ENCODE measurements at places on chromosomes 4 and X.

GRCh38 chrX:4547213-4547836 lies 833.9 kb upstream of the PRKX start:
- peak; percentile 22 for DNase-seq

GRCh38 chr4:67701517-67701850 lies 529 bp upstream of the UBA6 start:
- no peak for DNase-seq

GRCh38 chrX:50003467-50003866 lies 81.1 kb downstream of the CLCN5 start:
- DNase-seq: no peak

DNA sequence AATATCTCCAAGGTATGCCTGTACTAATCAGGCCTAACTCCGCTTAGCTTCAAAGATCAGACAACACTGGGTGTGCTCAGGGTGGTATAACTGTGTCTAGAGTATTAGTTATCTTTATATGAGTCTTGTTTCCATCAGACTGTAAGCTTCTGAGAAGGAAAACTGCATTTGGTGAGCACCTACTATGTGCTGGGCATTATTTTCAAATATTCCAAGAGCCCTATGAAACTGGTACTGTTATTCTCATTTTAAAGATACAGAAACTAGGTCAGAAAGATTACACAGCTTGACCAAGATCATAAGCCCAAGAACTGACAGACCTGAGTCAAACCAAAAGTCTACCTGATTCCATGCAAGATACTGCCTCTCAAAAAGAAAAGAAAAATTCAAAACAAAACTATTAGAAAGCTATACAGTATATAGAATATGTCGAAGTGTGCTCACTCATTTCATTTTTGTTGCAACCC lies 44.4 kb downstream of the LRBA start:
- no peak for DNase-seq

DNA sequence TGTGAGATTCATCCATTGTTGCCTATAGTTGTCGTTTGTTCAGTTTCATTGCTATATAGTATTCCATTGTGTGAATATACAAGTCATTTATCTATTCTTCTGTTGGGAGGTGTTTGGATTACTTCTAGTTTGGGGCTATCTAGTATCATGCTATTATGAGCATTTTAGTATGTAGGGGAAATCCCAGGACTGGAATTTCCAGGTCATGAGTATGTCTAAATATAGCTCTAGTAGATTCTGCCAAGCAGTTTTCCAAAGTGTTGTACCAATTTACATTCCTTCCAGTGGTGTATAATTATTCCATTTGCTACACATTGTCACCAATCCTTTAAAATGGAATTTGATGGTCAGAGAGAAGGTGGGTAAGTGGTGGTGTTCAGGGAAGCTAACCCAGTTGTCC lies 30.1 kb downstream of the EGFL6 start:
- no peak for DNase-seq

DNA sequence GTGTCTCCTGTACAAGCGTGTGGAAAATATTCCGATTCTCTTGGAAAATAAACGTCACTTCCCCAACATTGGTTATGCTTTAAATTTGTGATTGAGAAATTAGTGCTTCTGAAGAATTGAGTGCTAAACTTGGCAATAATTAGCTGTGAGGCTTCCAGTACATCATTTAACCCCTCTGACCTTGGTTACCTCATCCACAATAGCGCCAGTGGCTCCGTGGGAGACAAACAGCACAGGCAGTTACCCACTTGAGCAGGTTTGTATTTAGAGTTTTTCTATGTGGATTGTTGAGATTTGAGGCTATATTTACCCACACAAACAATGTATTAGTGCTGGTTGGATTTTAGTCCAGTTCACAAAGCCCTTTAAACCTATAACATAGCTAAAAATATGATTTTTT lies 476.5 kb downstream of the NKX6-1 start:
- no peak for DNase-seq

DNA sequence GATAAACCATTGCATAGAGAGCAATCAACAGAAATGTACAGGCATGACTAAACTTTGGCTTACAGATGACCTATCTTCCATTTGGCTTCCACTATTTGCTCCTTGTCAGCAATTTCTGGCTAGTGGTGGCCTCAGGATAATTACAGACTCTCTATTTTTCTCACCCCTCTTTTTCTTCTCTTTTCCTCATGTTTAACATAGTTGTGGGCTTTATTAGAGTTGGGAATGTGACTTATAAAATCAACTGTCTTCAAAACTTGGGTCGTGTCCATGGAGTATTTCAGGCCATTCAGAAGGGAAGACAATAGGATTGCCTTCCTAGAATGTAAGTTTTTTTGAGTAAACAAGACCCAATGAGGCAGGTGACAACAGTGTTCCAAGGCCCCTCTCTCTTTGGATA lies 236.2 kb downstream of the FRAS1 start:
- no peak for DNase-seq

GRCh38 chrX:7730071-7730470 lies 112.9 kb upstream of the VCX start:
- DNase-seq: no peak

DNA sequence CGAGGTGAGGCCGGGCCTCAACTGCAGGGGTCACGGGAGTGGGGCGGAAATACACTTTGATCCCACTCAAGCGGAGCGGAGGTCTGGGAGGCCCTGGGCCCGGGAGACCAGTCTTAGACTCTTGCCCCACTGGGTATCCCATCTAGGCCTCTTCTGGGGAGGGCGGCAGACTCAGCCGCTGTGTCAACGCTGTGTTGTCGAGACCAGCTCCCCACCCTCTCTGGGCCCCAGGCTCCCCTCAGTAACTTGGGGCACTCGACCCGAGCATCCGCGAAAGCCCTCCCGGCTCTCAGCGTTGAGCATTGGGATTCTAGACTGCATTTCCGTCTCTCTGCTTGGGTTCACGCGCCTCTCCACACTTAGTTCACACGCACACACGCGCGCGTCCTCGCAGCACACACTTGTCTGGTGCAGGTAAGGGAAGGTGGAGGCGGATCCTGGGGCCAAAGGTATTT lies 1.7 kb downstream of the NKX3-2 start:
- DNase-seq: no peak

- no peak for DNase-seq
Measured at GRCh38 chr4:112185334-112185733, 40.1 kb downstream of the FAM241A start.

DNA sequence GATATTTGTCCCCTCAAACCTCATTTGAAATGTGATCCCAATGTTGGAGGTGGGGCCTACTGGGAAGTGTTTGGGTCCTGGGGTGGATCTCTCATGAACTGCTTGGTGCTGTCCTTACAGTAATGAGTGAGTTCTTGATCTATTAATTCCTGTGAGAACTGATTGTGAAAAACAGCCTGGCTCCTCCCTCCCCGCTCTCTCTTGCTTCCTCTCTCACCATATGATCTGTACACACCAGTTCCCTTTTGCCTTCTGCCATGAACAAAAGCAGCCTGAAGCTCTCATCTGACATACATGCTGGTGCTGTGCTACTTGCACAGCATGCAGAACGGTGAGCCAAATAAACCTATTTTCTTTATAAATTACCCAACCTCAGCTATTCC lies 11.2 kb upstream of the YIPF7 start:
- no peak for DNase-seq

GRCh38 chrX:44267116-44267515 lies 76.4 kb downstream of the EFHC2 start:
- DNase-seq: no peak

DNA sequence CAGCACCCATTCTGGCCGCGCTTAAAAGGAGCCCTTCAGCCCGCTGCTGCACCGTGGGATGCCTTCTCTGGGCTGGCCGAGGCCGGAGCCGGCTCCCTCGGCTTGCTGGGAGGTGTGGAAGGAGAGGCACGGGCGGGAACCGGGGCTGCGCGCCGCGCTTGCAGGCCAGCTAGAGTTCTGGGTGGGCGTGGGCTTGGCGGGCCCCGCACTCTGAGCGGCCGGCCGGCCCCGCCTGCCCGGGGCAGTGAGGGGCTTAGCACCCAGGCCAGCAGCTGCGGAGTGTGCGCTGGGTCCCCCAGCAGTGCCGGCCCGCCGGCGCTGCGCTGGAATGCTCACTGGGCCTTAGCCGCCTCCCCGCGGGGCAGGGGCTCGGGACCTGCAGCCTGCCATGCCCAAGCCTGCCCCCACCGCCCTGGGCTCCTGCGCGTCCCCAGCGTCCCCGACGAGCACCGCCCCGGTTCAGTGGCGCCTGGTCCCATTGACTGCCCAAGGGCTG lies 111.3 kb downstream of the PCDH18 start:
- no peak for DNase-seq

DNA sequence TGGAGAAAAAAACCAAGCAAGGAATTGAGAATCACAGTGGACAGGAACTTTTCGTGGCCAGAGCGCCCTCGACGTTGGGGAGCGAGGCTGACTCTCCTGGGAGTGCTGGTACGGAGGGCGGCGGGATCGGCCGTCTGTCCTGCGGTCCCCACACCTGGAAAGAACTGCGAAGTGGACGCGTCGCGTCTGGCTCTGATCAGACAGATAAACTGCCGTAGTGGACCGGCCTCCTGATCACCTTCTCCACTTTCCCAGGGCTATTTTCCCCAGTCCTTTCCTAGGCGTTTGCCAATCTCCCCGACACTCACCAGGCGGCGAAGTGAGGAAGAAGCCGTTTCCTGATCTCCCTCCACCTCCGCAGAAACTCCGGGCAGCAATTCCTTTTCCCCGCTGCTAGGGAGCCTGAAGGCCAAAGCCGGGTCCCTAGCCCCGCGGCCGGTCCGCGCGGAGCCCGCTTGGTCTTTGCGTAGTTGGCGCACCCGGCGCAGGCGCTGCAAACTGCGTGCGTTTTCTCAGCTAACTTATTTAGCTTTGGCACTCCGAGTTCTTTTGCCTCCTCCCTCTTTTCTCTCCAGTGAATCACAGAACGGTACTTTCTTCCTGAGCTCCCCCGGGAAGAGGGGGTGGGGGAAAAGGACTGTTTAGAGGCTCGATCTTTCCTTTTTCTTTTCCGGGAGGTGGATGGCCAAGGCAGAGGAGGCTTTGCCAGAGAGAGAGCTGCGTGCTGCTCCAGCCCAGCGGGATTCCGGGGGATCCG lies at the start of gene ARSJ:
ARSJ (minus strand) TSS at position 500 of the 757 bp plus-strand sequence. CDS start 813 bp downstream, outside the sequence.
- DNase-seq: peak; percentile 39

DNA sequence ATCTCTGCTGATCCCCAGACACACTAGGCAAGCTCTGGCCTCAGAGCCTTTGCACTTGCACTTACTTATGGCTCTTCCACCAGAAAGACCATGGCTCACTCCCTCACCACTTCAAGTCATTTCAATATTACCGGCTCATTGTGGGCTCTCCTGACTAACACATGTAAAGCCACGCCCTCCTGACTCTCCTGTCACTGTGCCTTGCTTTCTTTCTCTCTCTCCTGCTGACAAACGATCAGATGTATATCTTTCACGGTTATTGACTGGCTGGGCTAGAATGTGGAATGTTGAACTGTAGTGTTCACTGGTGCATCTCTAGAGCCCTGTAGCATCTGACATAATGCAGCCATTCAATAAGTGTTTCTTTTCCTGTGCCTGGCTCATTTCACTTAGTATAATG lies 425.1 kb downstream of the RAB28 start:
- DNase-seq: no peak

DNA sequence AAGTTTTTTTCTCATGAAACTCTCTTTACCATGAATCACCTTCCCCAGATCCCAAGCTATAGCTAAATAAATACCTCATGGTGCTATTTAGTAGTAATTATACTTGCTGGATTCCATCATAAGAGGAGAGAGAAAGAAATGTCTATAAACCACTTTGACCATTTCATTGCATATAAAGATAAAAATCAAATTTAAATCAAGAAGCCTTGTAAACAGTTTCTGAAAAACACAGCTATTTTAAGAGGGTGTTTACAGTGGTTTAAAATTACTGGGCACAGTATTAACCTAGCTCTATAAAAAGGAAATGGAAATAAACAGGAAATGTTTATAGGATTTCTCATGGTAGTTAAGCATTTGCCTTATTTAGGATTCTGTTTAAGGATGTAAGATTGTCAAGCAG lies 637.9 kb downstream of the ADGRL3 start:
- no peak for DNase-seq

- no peak for DNase-seq
Measured at GRCh38 chrX:18883234-18883960, 100.5 kb downstream of the PHKA2 start.

DNA sequence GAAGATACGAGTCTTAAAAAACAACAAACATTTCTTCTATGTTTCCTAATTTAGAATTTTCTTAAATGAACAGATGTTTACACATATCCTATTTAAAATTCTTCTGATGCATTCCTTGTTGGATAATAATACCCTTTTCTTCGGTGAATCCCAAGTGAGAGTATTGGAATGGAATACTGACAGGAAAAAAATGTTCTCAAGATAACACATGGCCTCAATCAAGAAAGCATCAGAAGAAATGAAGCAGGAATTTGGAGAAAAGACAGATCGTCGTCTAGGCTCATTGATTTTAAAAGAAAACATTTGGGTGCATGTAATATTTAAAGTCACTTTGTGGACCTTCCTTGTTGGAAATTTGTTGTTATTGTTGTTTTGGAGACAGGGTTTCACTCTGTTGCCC lies 196.9 kb upstream of the ANK2 start:
- DNase-seq: no peak

- DNase-seq: no peak
Measured at GRCh38 chrX:30230395-30230794, at the start of gene MAGEB3. TSS of gene MAGEB3 (plus strand) at chrX:30230657. CDS start at chrX:30235925, 5,268 bp downstream.

DNA sequence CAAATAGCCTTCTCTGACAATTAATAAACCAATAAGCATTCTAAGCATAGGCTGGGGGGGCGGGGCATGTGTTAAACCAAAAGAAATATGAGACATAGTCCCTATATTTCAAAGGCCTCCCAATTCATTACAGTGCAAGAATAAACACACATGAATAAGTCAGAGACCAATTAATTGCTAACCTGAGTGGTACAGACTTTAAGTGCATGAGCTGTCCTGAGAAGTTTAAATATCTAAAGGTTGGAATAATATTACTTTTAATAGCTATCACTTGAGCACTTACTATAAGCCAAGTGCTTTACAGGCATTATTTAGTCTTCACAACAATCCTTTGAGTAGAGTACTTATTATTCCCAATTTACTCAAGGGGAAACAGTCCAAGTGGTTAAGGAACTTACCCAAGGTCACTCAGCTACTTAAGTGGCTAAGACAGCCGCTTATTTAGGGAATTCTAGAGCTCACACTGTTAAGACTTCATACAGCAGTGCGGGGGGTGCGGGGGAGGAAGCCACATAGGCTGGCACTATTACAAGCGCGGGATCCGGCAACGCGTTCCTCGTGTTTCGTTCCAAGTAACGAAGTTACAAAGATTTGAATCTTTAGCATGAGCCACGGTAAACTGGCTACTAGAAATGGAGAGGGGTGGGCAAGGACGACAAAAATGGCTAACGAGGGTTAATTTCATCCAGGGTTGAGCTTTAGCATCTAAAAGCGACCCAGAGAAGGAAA lies 1.4 kb downstream of the THOC2 start:
- peak; percentile 30 for DNase-seq

GRCh38 chr4:14868426-14869395 lies 133.6 kb upstream of the CPEB2 start:
- no peak for DNase-seq

All from activated CD4-positive, alpha-beta T cell treated with anti-CD3 and anti-CD28 coated beads, Interleukin-2, amount 50 U/mL, for 48 hours (primary cell).